ENCODE measurements at places on chromosomes 5 and 9. TPM values are rescaled to one million over a fixed set of nuclear protein-coding genes. Genes with fewer than 3 reads are reported as not detected.

GRCh38 chr9:113456235-113456634, 7.3 kb upstream of the RGS3 start:
- no peak for DNase-seq

DNA sequence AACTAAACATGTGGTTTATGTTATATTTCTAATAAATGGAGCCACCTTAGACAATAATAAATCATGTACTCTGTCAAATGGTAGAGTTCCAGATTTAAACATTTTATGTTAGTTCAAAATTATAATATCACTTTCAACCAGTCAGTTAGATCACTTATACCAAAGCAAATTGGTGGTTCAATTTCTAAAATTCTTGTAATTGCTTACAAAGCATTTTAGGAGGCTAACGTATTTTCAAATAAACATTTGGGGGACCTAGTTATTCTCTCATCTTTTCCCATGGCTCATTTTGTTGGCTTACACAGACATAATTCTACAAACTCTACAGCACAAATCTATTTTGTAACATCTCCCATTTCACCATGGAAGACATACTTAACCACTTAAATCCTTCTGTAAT, 39.9 kb downstream of the EDIL3 start:
- no peak for DNase-seq

- DNase-seq: peak; percentile 43
Observed at GRCh38 chr5:132476876-132477781, 13.4 kb downstream of the IRF1 start.

Gene PCDHB2
- 0.07 TPM for polyA plus RNA-seq
